ENCODE measurements at places on chromosomes 7 and 10. TPM values are rescaled to one million over a fixed set of nuclear protein-coding genes. Genes with fewer than 3 reads are reported as not detected.

DNA sequence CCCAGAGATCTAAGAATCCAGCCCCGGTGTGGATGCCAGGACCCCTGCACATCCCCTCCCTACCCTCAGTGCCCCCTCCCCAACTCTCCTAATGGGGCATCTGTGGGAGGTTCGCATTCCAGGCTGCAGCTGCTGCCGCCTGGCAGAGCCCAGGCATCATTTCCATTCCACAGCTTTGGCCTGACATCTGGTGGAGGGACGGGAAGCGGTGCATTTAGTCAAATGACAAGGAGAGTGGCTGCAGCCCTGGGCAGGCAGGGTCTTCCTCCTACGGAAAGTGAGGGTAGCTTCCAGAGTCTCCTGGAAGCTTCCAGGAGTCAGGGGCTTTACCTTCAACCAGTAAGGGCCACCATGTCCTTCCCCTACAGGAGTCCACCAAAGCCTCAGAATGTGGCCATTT lies 30.8 kb downstream of the PRLHR start:
- H3K4me1 ChIP-seq = no peaks in the 10 kb centered on the region
- no peak overlapping the region for H3K4me3 ChIP-seq
- no peak overlapping the region for H3K27ac ChIP-seq
- DNase-seq = no peak
- H3K27me3 ChIP-seq = no peaks in the 10 kb centered on the region

DNA sequence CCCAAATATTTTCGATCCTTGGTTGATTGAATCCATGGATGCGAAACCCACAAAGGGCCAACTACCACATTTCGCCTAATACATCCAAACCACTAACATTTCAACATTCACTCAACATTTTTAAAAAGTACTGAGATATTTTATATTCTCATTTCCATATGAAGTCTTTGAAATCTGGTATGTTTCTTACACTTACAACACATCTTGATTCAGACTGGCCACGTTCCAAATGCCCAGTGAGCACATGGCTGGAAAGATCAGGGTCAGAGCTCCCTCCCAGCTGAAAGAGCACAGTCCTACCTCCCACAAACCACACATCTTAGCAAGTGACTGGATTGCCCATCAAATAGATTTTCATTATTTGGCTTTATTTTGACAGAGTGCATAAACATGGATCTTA lies 18.9 kb downstream of the NCAPG2 start:
- no peak for DNase-seq
- peaks cover 15% of the 10 kb centered on the region for H3K36me3 ChIP-seq
- H3K27me3 ChIP-seq = no peaks in the 10 kb centered on the region
- no peak overlapping the region for H3K27ac ChIP-seq
- no peaks in the 10 kb centered on the region for H3K4me1 ChIP-seq

DNA sequence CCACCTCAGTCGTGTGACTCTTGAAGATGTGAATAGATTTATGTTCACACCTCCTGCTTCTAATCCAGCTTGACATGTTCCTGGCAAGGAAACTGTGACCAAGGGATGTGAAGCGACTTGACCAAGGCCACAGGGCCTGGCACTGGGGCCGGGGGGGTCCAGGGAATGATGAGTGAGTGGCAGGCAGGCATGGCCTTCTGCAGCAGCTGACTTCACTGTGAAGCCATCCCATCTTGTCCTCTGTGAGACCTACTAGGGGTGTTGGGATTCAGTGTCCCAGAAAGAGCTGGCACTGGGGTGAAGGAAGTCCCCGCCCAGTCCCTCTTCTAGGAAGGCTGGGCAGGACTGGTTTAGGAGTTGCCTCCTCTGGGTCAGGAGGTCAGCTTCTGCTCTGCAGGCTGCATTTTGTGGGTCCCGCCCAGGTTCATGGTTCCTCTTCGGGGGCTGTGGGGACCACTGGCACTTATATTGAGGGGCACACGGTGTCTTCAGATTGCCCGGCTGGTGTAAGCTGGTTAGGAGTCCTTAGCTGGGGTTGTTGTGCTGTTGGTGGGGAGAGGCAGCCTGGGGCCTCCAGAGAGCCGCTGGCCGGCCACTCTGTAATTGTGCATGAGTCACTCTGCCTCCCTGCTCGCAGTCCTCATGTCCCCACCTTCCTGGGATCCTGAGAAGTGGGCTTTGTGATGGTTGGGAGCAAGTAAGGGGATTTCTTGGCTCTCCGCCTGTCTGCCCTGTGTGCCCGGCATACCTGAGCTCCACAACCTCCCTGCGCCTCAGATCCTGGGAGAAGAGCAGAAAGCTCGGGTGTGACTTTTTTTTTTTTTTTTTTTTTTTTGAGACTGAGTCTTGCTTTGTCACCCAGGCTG lies 11.0 kb downstream of the ZMIZ1 start:
- H3K4me3 ChIP-seq = no peak overlapping the region
- H3K27me3 ChIP-seq = no peaks in the 10 kb centered on the region
- H3K27ac ChIP-seq = no peak overlapping the region
- no peak for DNase-seq

- H3K4me3 ChIP-seq = no peak overlapping the region
- DNase-seq = no peak
- H3K36me3 ChIP-seq = no peaks in the 10 kb centered on the region
- H3K27me3 ChIP-seq = no peaks in the 10 kb centered on the region
These were observed 157.7 kb upstream of the CHRM2 start for GRCh38 chr7:136710751-136711150.

- H3K27me3 ChIP-seq = no peaks in the 10 kb centered on the region
- no peaks in the 10 kb centered on the region for H3K4me1 ChIP-seq
- no peak for DNase-seq
- H3K4me3 ChIP-seq = no peak overlapping the region
- H3K36me3 ChIP-seq = no peaks in the 10 kb centered on the region
These were observed 130.9 kb downstream of the OAT start for GRCh38 chr10:124287791-124288190.

DNA sequence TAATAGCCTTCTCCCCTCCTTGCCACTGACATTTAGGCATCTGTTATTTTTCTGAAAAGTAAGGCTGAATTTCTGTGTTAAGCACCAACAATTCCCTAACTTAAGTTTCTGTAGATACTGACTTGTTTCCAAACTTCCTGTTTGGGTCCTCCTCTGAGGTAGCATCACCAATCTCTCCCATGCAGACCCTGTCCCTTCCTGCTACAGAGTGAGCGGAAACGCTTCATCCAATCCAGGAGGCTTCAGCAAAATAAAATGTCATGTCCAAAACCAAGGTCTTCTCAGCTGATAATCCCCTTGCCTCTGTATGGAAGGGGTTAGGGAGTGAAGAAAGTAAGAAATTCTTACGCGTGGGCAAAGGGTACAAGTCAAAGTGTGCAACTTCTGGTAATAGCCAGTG lies 29.9 kb downstream of the XPNPEP1 start:
- H3K27ac ChIP-seq = peak overlapping the region; percentile 13
- DNase-seq = no peak
- H3K4me1 ChIP-seq = peaks cover 2% of the 10 kb centered on the region
- peaks cover 4% of the 10 kb centered on the region for H3K36me3 ChIP-seq

- H3K27me3 ChIP-seq = no peaks in the 10 kb centered on the region
- no peak overlapping the region for H3K27ac ChIP-seq
- H3K36me3 ChIP-seq = peaks cover 15% of the 10 kb centered on the region
These were observed 15.1 kb downstream of the NCAPG2 start for GRCh38 chr7:158689488-158689887.

DNA sequence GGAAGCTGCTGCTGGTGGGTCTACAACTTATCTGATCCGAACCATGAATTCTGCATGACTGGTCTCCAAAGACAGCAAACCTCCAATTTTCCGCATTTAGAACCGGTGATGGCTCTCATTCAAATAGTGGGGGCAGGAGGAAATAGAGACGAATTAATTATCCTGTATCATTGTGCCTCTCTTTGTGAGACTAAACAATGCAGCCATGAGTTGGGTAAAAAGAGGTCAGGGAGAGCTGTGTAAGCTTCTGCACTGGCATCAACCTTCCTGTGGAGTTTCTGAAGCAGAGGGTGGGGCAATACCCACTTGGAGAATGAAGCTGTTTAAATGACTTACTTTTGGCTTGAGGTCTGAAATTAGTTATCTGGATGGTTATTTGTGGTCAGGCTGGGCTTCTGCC lies 266.4 kb downstream of the SORCS3 start:
- peaks cover 5% of the 10 kb centered on the region for H3K27me3 ChIP-seq
- no peaks in the 10 kb centered on the region for H3K4me1 ChIP-seq
- H3K36me3 ChIP-seq = no peaks in the 10 kb centered on the region
- no peak overlapping the region for H3K27ac ChIP-seq
- no peak for DNase-seq

DNA sequence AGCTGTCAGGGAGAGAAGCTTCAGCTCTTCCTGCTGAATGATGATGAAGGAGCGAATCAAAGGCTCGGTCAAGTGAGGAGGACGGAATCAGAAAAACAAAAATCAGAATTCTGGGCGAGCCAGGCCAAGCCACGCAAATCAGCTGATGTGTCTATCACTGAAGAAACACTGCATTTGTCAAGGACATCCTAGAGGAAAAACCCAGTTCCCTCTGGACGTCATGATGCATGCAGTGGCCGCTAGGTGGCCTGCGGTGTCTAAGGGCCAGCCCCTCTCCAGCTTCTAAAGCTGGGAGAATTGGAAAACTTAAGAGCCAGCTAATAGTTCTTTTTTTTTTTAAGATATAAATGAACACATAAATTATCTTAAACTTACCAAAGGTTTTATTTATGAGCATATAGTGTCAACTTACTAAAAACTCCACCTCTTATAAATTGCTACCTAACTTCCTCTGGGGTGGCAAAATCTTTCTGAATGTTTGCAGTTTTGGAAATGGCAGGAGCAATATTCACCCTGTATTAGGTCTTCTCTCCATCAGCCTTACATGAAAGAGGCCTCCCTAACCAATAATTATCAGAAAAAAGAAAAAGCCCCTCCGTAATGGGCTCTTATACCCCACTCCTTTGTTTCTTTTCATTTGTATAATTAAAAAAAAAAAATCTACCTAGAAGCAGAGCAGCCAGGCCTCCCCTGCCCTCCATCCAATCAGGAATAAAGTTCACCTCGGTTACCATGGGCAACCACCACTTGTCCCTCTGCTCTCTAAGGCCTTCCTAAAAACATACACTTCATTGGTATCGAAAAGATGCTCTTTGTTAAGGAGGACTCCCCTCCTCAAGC lies 186.8 kb downstream of the USP6NL start:
- H3K4me3 ChIP-seq = no peak overlapping the region
- H3K27me3 ChIP-seq = no peaks in the 10 kb centered on the region
- H3K27ac ChIP-seq = no peak overlapping the region
- DNase-seq = peak; percentile 44
- H3K36me3 ChIP-seq = no peaks in the 10 kb centered on the region
- H3K4me1 ChIP-seq = no peaks in the 10 kb centered on the region

DNA sequence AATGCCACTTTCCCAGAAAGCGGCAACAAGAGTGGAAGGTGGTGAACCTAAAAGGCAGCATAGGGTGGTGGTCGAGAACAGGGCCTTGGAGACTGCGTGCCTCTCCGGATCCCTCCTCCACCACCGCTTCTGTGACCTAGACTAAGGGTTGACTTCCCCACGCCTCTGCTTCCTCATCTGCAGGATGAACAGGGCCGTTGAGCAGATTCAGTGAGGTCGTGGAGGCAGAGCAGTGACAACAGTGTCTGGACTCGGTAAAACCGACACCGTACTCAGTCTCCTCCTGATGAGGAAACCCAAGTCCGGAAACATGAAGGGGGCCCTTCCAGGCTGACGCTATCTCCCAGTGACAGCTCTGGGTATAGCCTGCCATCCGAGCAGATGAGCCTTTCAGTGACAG lies 162.6 kb downstream of the CELF2 start:
- no peaks in the 10 kb centered on the region for H3K36me3 ChIP-seq
- H3K27ac ChIP-seq = no peak overlapping the region
- no peaks in the 10 kb centered on the region for H3K27me3 ChIP-seq
- no peak for DNase-seq

Gene KLHL7
- 12.6 TPM for total RNA-seq

Gene SLC13A1
- total RNA-seq = not detected

Gene THNSL1
- 8.2 TPM for total RNA-seq
